NCI-H1105 (cell line): ENCODE measurements at places on chromosomes 4 and X.

DNA sequence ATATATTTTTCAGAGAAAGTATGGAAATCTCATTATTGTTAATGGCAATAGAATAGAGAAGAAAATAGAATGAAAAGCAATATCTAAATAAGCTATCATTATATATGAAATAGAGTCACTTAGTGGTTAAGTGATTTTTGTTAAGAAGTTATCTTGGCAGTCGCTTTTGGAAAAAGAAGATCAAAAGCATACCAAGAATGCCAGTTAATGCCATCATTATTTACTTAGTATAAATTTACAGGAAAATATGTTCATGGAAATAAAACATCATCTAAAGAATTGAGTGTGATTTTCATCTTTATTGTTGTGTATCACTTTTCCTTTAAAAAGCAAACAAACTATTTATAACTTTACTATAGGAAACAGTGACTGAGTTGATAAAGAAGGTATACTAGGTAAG lies 85.3 kb upstream of the GPR101 start:
- no peak for DNase-seq

DNA sequence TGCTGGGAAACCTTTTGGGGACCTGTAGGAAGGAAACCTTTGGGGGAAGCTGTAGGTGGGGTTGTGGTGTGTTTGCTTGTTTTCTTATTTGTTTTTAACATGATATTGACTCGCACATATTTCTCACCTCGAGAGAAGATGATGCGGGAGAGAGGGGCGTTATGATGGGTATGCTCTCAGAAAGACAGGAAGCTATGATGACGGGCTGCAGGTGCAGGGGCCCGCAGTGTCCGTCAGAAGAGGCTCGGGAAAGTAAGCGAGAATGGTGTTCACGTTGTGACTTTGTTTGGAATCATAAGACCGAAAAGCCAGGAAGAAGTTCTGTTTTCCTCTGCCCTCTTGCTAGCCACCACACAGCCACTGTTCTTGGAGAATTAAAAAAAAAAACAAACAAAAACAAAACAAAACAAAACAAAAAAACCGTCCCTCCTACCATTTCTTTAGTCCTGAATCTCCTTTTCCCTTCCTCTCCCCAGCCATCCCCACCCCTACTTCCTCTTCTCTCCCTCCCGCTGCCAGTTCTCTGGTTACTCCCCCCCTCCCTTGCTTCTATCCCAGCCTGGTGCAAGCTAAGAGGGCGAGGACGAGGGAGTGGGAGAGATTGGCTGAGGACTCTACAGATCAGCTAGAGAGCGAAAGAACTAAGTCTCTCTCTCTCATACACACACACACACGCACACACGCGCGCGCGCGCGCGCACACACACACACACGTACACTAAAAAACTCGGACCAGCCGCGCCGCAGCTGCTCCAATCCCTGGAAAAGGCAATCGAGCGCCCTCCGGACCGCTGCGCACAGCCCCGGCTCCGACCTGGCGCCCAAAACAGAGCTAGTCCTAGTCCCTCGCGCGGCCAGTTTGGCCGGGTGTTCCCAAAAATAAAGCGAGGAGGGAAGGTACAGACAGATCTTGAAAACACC lies at the start of gene BMP3:
BMP3 (plus strand) TSS at position 648 of the 920 bp plus-strand sequence. CDS start 577 bp downstream, outside the sequence.
- no peak for DNase-seq

GRCh38 chrX:106928227-106928626 lies 8.0 kb downstream of the CLDN2 start:
- no peak for DNase-seq

DNA sequence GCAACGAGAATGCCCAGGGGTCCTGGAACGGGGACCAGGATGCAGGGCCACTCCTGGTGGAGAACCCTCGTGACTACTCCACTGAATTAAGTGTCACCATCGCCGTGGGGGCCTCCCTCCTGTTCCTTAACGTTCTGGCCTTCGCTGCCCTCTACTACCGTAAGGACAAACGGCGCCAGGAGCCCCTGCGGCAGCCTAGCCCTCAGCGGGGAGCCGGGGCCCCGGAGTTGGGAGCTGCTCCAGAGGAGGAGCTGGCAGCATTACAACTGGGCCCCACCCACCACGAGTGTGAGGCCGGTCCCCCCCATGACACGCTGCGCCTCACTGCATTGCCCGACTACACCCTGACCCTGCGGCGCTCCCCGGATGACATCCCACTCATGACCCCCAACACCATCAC lies 24.9 kb downstream of the NLGN3 start:
- no peak for DNase-seq

GRCh38 chr4:55346851-55347255 lies 811 bp downstream of the SRD5A3 start:
- no peak for DNase-seq

GRCh38 chr4:82621251-82621650 lies 59.5 kb upstream of the TMEM150C start:
- DNase-seq: no peak

DNA sequence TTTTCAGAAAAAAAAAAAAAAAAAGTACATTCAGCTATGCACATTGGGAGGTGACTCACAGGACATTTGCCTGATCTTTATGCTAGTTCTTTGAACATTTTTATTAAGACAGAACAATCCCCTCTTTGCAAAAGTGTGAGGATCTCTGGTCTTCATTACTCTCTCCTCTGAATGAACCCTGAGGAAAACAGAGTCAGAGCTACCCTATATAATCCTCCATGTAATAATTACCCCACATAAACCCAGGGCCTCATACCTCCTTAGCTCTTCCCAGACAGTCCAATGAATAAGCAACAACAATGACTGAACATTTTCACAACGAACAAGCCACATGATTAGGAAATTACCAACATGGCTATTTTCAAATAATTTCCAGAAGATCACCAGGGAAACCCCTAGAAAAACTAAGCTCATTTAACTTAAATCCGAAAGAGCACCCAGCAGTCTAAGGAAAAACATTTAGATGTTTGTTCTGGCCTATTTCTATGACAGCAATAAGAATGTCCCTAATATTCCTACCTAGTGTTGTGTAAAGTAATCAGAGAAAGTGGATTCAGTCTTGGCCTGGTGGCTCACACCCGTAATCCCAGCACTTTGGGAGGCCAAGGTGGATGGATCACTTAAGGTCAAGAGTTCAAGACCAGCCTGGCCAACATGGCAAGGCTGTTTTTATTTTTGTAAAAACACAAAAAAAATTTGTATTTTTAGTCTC lies 37.8 kb downstream of the TBC1D9 start:
- DNase-seq: no peak
